NCI-H187 (cell line): ENCODE measurements at places on chromosomes 6 and 20.

DNA sequence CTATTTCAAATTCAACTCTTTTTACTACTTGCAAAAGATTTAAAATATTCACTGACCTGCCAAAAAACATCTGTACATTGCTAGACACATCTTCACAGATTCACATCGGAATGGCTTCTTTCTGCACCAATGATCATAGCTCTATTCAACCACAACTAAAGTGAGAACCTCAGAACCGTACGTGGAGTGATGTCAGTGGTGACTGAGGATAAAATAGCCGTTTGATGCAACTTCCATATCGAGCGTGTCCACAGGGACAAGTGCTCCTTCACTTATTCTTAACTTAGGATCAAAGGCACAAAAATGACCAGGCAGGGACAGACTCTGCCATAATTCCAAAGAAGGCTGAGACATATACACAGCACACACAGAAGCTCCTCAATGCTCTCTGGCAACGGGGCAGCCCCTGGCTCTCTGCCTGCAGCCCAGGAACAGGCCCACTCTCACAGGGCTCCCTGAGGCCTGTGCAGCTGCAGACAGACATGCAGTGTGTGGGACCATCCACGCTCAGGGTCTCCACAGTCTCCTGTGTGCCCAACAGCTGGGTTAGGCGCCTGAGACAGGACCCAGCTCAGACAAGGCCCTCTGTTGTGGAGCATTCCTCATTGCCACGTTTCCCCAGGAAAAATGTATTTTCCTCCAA is 22.8 kb downstream of the FYN start:
- DNase-seq = no peak

GRCh38 chr6:52016915-52017748 is 70.3 kb downstream of the PKHD1 start:
- no peak for DNase-seq

GRCh38 chr6:379410-380181 is 12.0 kb upstream of the IRF4 start:
- no peak for DNase-seq

DNA sequence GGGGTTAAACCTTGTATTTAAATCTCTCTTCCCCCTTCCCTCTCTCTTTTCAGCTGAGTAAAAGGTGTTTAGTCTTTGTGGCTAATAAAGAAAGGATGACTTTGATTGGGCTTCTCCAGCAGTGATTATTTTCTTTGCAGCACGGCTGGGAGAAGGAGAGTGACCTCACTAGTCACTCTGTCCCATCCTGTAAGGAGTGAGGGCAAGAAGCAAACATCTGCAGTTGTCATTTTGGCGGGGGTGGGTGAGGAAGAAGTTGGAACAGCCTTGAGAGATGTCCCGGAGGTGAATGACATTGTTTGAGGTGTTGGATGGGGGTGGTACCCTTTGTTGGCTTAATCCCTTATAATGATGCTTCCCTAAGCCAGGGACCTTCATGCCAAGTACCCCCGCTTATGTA is 223.6 kb downstream of the EYA2 start:
- DNase-seq = no peak
